ENCODE measurements at places on chromosomes 16 and 17.
A peak's percentile ranks its signal among the peaks of the same experiment; 100 is the strongest.

- DNase-seq, result peak; percentile 44
Observed at GRCh38 chr17:21511363-21512195, 135.4 kb downstream of the KCNJ12 start.

DNA sequence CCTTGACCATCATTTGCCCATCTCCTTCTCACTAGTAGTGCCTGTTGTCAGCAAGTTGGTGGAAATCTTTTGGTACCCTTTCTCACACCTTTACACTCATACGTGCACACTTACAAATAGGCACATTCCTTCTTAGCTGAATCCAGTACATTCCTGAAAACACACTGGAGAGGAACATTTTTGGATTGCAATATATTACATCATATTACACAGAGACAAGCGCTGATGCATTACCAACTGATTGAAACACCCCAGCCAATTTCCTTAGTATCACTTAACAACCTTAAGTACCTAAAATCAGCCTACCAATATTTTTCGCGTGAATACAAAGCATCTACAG is 64.1 kb downstream of the PLCG2 start:
- no peak for DNase-seq

- no peak for DNase-seq
Observed at GRCh38 chr17:81648707-81649085, 7.6 kb downstream of the PDE6G start.

DNA sequence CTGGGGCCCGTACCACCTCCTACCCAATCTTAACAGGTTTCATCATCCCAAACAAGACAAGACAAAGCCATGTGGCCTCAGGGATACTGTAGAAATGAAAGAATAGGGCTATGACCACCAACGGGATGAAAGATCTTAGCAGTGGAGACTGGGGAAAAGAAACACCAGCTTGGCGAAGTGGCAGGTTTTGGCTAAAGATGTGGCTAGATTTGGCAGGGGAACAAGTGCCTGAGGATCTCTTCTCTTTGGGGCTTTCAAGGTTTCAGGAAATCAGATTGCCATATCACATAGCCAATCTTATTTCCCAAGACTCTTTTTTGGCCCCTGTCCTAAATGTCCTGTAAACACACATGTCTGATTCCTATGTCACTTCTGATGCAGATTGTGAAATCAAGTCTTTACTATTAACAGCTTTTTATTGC is 6.9 kb downstream of the KRT24 start:
- no peak for DNase-seq

GRCh38 chr16:21565507-21565860 is 33.9 kb upstream of the METTL9 start:
- no peak for DNase-seq

DNA sequence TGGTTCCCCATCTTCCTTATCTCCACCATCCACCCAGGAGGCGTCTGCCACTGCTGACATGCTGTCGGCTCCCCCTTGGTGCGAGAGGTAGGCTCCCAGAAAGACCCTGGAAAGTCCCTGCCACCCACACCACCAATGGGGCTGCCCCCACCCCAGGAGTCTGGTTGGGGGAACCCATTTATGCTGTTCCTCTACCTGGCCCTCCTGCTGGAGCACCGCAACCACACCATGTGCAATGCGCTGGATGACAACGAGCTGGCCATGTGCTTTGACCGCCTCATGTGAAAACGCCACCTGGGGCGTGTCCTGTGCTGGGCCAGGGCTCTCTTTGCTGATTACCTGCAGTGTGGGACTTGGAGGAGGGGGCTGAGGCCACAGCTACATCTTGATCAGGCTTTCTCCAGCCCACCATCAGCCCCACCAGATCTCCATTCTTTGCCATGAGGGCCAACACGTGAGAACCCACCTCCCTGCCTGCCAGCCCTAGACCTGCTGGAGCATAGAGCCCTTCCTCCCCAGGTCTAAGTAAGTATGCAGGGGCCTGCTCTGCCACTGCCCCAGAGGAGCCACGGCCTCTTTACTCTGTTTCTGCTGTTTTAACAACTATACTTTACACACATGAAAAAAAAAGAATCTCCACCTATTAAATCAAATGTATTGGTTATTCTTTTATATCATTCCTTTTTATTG is 7.9 kb upstream of the ALDH3A1 start:
- no peak for DNase-seq

DNA sequence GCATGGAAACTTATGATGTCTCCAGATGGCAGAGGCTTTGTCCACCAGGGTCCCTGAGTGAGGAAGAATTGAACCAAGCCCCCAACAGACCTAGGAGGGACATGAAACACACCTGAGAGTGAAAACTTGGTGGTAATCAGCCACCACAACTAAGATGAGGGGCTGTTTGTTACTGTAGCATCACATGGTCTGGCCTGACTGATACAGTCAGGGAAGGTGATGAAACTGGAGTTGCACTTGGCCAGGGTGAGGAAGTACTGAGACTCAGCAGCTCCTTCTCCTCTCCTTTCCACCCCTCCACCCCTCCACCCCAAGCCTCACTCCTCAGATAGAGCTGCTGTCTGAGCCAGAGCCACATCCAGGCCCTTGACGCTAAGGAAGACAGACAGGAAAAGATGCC is 37.2 kb downstream of the C16orf82 start:
- DNase-seq, result no peak

GRCh38 chr17:48878920-48879898 is 13.4 kb upstream of the ATP5MC1 start:
- peak; percentile 68 for DNase-seq

DNA sequence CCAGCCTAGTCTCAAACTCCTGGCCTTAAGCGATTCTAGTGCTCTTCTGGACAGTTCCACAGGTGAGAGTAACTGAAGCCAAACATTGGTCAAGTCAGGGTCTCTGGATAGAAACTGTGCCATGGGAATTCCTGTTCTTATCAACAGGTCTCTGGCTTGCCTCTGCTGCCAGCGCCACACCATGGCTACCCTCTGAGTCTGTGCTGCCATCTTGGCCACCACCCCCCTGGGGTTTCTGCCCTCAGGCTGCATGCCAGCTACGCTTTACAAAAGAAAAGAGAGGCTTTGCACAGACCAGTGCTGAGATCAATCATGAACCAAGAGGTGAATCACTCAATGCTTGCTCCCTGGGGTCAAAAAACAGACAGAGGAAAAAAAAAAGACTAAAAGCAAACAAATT is 24.4 kb upstream of the CREBBP start:
- no peak for DNase-seq

DNA sequence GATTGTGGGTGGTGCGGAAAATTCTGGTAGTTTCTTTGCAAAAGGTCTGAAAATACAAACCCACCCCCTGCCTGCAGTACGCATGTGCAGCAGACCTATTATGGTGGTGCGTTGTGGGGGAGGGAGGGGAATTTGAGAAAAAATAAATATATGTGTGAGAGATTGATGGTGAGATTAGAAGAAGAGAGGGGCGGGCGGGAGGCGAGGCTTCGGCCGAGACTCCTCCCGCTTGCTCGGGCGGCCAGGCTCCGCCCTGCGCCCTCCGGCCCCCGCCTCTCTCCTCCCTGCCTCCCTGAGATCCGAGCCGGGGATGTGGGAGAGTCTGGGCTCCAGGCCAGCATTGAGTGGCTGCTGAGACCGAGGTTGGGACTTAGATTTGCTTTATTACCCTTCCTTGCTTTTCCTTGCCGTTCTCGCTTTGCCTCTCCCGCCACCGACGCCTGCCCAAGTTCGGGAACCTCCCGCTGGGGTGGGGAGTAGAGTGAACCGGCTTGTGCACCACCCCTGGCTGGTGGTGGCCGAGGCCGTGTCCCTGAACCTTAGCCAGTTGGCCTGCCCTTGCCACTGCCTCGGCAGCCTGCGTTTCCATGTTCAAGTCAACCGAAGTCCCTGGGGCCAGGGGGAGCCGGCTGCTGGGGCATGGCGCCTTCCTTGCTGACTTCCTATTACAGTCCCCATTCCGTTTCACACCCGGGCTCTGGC is 956 bp upstream of the CHD3 start:
- peak; percentile 91 for DNase-seq

- DNase-seq, result peak; percentile 37
Observed at GRCh38 chr17:17303847-17304490, 796 bp downstream of the NT5M start.

- DNase-seq, result no peak
Observed at GRCh38 chr17:32596206-32596605, 109.4 kb downstream of the CDK5R1 start.

DNA sequence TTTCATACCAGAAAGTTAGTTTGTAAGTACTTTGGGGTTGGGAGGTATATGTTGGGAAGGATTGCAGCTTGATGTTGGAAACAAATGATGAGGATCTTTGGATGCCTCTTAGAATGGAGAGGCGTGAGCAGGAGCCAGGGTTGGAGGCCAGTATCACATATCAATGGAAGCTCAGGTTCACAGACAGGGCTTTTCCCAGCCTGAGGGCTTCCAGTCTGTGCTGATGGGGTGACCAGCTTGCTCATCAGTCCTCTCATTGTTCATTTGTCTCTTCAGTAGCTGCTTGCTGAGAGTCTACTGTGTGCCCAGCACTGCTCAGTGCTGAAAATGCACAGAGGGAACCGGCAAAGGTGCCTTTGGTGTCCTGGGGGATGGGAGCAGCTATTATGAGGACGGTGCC is 5.8 kb downstream of the DNAAF1 start:
- no peak for DNase-seq

DNA sequence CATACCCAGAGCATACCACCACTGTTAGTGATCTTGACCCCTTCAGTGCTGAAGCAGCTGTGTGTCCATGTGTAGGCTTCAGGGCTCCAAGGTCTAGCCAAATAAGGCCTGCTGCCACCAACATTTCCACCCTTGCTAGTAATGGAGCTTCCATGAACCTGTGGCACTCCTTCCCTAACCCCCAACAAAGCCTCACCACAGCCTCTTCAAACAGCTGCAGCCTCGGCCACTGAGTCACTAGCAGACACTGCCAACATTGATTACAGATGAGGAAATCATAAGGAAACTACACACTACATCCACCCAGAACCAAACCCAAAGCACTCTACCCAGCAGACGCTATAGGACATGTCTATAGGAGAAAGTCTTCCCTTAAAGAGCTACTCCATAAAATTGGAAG is 610.7 kb downstream of the KCNJ2 start:
- no peak for DNase-seq

GRCh38 chr16:72561-73548 is at the start of gene RHBDF1:
Gene RHBDF1 (minus strand): TSS chr16:72631. CDS start chr16:65015, 7,616 bp downstream.
- DNase-seq, result no peak

- no peak for DNase-seq
Observed at GRCh38 chr16:30703971-30704370, 5.0 kb downstream of the SRCAP start.

DNA sequence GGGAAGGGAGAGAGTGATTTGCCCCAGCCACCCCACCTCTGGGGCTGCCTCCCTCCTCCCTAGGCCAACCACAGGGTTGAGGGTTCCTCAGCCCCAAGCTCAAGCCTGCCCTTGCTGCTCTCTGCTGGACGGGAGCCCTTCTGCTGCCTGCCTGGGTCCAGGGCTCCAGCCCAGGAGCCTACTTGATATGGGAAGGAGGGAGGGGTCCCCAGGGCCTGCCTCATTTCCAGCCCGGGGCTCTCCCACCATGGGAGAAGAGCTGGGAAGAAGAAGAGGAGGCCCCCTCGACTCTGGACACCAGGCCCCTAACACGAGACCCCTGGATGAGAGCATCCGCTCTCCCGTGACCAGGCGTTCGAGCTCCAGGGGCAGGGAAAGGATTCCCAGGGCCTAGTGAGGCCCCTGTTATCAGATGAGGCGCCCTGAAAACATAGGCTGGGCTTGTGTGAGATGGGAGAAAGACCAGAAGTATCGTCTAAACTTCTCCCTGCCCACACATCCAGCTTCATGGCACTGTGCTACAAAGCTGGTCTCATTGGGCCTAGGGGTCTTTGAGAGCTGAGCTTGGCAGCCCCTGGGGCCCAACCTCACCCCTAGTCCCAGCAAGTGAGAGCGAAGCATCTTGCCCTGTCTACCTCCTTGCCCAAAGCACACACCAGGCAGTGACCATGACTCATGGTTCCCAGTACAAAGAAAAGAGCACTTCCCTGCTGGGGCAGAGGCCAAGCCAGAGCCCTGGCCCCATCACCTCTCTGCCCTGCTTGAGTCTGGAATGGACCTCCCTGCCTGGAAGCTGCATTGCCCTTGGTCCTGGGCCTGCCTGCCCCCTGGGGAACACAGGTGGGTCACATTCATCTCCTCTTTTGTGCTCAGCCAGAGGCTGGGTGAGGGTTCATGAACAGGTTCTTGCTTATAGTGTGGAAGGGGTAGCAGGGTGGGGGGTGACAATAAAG is 987 bp downstream of the SLC16A5 start:
- no peak for DNase-seq

GRCh38 chr16:8342276-8342675 is 248.0 kb downstream of the TMEM114 start:
- DNase-seq, result no peak

DNA sequence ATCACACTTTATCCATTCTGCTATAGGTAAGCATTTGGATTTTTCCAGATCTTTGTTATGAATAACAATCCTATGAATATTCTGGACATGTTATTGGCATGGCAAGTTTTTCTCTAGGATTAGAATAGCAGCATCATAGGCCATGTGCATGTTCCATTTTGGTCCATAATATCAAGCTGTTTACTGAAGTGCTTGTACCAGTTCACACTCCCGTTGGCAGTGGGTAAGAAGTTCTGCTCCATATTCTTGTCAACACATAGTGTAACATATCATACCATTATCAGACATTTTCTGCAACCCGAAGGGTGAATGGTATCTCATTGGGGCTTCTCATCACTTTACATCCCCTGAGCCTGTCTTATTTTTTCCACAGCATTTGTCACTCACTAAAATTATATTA is 661.9 kb upstream of the SALL1 start:
- no peak for DNase-seq

DNA sequence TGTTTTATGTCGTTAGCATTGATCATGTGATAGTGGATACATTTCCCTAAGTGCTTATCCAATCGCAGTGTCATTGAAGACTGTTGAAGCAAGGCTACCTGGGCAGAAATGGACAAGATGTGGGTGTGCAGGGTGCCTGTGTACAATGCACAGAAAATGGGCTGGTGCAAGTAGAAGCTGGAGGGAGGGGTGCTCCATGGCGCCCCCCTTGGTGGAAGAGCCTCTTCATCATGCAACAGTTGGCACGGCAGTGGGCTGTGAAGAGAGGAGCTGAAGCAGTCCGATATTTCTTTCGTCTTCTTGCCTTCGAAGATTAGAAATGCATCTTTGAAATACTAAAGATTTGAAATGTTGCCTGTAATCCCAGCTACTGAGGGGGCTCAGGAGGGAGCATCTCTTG is 100.5 kb downstream of the PLCG2 start:
- DNase-seq, result no peak

DNA sequence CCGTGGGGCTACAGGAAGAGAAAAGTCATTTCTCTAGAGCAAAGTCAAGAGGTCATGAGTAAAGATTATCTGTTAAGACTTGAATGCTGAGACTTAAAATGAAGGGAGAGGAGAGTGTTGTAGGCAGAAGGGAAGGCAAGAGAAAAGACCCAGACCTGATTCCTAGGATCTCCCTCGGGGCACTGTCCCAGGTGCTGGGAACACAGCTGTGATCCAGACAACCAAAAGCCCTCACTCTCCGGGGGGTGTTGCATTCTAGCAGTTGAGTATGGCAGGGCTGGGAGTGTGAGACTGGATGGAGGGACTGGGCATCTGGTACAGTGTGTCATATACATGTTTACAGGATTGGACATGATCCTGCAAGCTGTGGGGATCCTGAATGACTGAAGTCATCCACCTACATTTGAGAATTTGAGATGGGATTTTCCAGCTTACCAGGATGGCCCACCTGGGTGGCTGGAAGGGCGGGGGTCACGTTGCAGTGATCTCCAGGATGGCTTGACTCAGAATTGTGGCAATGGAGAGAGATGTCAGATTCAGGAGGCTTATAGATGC is 29.1 kb downstream of the ARSG start:
- no peak for DNase-seq

Measured in D721Med (cell line).